Dermis lymphatic vessel endothelial cell (primary cell): ENCODE measurements at places on chromosomes 2 and 18. TPM values are rescaled to one million over a fixed set of nuclear protein-coding genes. Genes with fewer than 3 reads are reported as not detected.

Gene VWC2L
- total RNA-seq, result not detected in 2 replicates

Gene EN1
- total RNA-seq, result not detected in 2 replicates

Gene INO80C
- total RNA-seq, result 9.7 and 11.4 TPM in 2 replicates

Gene NYAP2
- total RNA-seq, result not detected in 2 replicates

Gene RFX8
- 0.11 and 0.17 TPM in 2 replicates for total RNA-seq

Gene RPRM
- not detected in 2 replicates for total RNA-seq

Gene ZEB2
- total RNA-seq, result 0.26 and 1.3 TPM in 2 replicates

Gene UGT1A9
- total RNA-seq, result not detected in 2 replicates

Gene ACVR1C
- 0.09 TPM in 1 of 2 replicates, not detected in the other for total RNA-seq

Gene HOXD3
- 9.1 and 18.2 TPM in 2 replicates for total RNA-seq

Gene IAH1
- total RNA-seq, result 25.5 and 37.4 TPM in 2 replicates

Gene NEU2
- not detected in 2 replicates for total RNA-seq

Gene PRKAG3
- total RNA-seq, result not detected in 2 replicates

Gene AQP12A
- not detected in 2 replicates for total RNA-seq
